ENCODE measurements at places on chromosomes 12 and 14. TPM values are rescaled to one million over a fixed set of nuclear protein-coding genes. Genes with fewer than 3 reads are reported as not detected.

DNA sequence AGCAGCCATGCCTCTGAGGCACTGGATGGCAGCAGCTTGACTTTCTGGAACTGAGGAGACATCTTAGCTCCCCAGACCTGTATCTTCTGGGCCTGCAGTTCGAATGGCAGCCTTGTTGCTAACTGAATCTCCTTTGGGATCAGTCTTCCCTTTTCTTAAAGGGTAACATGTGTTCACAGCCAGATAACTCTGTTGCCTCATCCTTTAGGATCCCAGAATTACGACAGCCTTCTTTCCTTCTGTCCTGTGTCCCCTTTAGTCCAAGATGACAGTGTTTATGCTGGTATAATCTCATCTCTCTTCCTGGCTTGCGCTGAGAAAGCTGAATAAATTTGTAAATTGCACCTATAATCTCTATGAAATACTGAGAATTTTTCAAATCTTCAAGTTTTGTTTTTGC, 9.1 kb upstream of the ERC1 start:
- no peak for DNase-seq
- no peaks in the 10 kb centered on the region for H3K4me1 ChIP-seq
- no peaks in the 10 kb centered on the region for H3K36me3 ChIP-seq
- H3K27ac ChIP-seq, result no peak overlapping the region

Gene EML5
- total RNA-seq, result 5.6 TPM

- no peaks in the 10 kb centered on the region for H3K4me1 ChIP-seq
- no peaks in the 10 kb centered on the region for H3K27me3 ChIP-seq
- DNase-seq, result no peak
- H3K27ac ChIP-seq, result no peak overlapping the region
Observed at GRCh38 chr12:29516431-29516875, 19.0 kb upstream of the OVCH1 start.

Gene PLA2G1B
- total RNA-seq, result not detected

DNA sequence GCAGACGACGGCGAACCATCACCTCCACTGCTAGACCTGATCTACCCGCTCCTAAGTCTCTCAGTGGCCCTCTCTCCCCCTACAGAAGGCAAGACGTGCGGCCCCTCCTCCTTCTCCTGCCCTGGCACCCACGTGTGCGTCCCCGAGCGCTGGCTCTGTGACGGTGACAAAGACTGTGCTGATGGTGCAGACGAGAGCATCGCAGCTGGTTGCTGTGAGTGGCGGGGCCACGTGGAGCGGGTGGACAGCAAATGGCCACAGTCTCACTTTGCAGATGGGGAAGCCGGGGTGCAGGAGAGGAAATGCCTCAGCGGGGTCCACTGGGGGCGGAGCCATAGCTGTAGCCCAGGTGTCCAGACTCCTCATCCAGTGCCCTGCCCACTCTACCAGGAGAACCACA, 21.4 kb upstream of the NXPH4 start:
- DNase-seq, result no peak
- H3K4me1 ChIP-seq, result no peaks in the 10 kb centered on the region
- H3K27me3 ChIP-seq, result no peaks in the 10 kb centered on the region

Gene MAPKAPK5
- 59.6 TPM for total RNA-seq

Gene LYZ
- total RNA-seq, result 42.3 TPM

Gene DEGS2
- total RNA-seq, result 0.14 TPM

Gene TBC1D30
- total RNA-seq, result 0.55 TPM
